ENCODE measurements at places on chromosomes 16 and 17.
A peak's percentile ranks its signal among the peaks of the same experiment; 100 is the strongest.

DNA sequence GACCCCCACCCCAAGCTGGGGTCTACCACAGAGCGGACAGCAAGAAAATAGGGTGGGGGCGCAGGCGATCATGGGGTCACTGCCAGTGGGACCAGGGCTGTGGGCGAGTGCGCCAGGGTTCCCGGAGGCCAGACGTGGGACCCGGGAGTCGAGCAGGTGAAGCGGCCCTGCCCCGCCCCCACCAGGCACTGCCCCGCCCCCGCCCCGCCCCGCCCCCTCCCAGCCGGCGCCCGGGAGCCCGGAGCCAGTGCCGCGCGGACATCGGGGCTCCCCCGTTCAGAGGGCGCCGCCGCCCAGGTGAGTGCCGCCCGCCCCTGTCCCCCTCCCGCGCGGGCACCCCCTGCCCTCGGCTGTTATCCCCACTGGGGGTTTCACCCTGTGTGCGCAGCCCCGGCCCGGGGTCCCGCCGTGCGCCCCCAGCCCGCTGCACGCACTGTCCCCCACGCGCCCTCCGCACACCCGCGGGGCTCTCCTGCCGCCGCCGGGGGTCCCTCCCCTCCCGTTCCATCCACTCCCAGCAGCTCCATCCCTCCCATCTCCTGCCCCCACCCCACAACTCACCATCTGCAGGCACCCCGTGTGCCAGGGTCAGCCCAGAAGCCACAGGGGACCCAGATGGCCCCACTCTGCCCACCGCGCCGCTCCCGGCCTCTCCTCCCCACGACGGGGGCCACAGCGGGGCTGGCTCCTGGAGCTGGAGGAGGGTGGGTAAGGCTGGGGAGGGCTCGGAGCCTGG, at the start of gene SSTR5:
TSS of gene SSTR5 (plus strand) at position 222 of the 736 bp plus-strand sequence. CDS start 6,122 bp downstream, outside the sequence.
- no peak for DNase-seq

DNA sequence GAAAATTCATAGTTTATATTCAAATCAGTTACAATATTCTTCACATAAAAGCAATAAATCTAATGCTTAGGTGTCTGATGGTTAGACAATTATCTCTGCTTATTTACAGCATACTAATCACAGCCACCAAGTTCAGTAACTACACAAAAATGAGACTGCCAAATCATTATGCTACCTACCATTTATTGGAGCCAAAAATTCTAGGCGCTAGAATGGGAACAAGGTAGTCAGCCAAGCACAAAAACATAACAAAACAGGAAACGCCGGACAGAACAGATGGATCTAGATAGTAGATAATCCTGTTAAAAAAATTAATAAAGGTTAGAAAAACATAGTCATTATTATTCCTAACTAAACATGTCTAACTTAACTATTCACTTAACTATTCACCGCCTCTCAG, 3.6 kb downstream of the ARL6IP1 start:
- DNase-seq, result no peak

GRCh38 chr17:4201226-4201625, 58.2 kb downstream of the CYB5D2 start:
- DNase-seq, result no peak

GRCh38 chr17:64178011-64178825, 48.3 kb upstream of the ERN1 start:
- no peak for DNase-seq

- no peak for DNase-seq
Observed at GRCh38 chr16:745739-746138, 4.9 kb upstream of the CIAO3 start.

DNA sequence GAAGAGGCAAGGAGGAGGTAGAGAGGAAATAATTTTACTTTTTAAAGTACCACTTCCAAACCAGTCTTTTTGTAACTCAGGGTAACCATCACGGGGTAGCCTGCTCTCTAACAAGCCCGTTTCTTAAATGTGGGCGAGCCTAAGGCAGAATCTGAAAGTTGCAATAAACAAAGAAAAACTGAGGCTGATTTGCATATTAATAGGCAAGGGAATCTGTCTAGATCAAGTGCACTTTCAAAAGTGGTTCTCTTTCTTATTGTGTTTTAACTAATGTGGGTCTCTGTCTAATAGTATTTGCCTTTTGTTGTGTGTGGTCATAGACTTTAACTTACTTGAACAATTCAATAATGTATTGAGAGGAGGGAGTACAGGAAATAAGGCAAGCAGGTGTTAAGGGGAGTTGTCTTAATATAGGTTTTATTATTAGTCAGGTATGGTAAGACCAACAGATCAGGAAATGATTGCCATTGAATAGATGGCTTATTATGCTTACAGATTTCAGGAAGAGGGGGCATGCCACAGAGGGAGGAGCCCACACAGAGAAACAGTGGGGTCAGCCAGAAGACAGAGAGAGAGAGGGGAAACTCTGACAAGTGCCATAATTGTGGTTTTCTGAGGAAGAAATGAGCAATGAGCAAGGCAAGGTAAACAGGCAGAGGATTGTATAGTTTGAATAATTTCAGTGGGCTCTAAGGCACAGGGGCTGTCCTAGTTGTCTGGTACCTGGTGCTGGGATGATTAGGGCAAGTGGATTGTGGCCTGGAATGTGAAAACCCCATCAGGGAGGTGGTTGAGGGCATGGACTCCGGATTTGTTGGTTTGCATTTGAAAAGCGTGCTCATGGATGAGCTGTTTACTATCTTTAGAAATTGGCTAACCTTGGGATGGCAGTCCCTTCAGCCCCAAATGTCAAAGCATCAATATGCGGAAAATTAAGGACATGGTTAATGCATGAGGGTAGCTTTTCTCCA, 237.2 kb downstream of the TOX3 start:
- DNase-seq, result no peak

- peak; percentile 61 for DNase-seq
Observed at GRCh38 chr17:50916026-50916707, 50.0 kb upstream of the TOB1 start.

- no peak for DNase-seq
Observed at GRCh38 chr16:400061-400591, 1.6 kb upstream of the DECR2 start.

DNA sequence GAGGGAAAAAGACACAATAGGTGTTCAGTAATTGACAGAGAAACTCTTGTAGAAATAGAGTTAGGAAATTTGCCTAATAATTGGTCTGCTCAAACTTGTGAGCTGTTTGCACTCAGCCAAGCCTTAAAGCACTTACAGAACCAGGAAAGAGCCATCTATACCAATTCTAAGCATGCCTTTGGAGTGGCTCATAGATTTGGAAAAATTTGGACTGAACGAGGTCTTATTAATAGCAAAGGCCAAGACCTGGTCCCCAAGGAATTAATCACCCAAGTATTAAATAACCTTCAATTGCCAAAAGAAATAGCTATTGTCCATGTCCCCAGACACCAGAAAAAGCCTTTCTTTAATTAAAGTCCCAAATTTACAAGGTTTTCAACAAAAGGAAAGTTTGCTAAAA, 90.3 kb downstream of the EMP2 start:
- DNase-seq, result no peak

DNA sequence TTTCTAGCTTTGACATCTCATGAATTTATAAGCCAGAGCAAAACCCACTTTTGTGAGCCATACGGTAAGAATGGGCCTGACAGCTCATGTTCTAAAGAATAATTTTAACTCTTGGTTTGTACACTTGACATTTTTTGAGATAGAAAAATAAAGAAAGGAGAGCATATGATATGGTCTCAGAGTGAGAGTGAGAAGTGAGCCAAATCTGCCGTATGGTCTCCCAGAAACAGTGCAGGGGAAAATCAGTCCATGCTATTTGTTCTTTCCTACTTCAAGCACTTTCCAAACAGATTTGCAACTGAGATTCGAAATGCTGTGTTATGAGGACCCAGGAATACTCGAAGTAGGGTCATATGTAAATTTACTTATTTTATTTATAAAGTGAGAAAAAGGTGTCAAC, 20.9 kb downstream of the SMIM36 start:
- no peak for DNase-seq

- DNase-seq, result no peak
Observed at GRCh38 chr17:69764146-69764545, 310.9 kb upstream of the KCNJ16 start.

GRCh38 chr17:62760059-62760944, 47.8 kb downstream of the MARCHF10 start:
- no peak for DNase-seq

DNA sequence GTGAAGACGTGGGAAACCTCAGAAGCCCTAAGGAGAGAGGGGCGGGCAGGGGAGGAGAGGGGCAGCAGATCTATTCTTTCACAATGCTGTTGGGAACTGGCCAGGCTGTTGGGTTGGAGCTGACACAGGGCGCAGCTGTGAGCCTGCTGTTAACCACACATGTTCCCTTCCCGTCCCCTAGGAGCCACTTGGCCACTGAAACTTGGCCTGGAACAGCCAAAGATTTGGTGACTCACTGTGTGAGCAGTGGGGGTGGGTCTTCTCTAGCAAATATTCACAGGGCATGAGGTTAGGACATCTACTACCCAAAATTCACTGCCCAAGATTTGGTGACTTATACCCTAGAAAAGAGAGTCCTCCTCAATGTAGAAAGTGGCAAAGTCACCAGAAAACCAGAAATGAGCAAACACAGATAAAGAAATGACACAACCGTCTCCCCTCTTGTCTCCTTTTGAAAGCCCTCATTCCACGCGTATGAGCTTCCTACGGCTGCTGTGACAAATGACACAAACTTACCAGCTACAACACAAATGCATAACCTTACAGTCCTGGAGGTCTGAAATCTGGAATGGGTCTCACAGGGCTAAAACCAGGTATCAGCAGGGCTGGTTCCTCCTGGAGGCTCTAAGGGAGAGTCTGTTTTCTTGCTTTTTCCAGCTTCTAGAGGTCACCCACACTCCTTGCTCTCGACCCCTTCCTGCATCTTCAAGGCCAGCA, 6.3 kb downstream of the TBC1D16 start:
- no peak for DNase-seq

DNA sequence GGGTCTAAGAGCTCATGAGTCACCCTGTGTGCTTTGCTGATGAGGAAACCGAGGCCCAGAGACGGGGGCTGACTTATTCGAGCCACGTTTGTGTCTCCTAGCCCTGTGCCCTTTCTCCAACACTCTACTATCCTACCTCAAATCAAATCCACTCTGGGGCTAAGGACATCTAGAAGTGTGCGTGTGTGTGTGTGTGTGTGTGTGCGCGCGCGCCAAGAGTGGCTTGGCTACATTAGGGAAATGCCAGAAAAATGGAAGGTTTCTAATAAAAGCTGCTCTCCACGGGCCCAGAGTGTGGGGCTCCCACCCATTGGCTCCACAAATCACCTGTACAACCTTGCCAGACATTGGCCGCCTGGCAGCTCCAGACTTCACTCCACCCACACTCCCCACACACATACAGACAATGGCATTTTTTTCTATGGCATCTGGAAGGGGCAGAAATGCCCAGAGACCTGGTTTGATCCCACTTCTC, 30.3 kb upstream of the PHOSPHO1 start:
- DNase-seq, result no peak
